Activated CD4-positive, alpha-beta T cell treated with anti-CD3 and anti-CD28 coated beads, Interleukin-2, Interleukin-6, amounts not matched to agents 100 ng/mL and 50 ng/mL, durations not matched to agents 16 hours and 8 hours (primary cell): ENCODE measurements at places on chromosomes 5 and 9.

DNA sequence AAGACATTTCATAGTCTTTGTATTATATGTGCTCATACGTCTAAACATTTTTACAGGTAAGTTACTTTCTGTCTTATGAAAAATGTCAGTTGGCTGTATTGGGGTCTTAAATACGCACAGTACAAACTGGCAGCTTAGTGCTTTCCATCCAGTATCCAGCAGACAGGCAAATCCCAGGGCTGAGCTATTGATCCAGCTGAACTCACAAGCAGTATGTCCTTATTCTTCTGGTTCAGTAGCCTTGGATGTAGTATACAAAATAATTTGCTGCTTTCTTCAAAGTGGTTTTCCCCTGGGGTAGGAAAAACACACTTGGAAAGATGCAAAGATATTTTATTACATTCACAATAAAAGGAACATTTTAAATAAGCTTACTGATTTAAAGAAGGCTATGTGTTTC is 617.2 kb downstream of the NR2F1-AS1 start:
- no peak for DNase-seq

DNA sequence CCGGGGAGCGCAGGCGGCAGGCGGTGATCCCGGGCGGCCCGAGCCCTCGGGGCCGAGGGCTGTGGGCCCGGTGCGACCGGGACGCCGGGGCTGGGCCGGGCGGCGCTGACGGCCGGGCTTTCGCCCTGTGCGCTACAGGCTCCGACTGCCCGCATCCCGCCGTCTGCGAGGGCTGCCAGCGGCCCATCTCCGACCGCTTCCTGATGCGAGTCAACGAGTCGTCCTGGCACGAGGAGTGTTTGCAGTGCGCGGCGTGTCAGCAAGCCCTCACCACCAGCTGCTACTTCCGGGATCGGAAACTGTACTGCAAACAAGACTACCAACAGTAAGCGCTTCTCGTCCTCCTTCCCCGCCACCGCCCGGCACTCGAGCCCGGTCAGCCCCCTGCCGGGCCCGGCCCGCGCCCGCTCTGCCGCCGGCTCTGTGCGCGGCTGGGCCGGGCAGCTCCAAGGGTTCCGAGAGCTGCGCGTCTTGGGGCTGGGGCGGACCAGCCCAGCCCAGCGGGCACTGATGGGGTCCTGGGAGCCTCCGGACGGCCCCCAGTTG is 1.6 kb downstream of the LMX1B start:
- peak; percentile 58 for DNase-seq

DNA sequence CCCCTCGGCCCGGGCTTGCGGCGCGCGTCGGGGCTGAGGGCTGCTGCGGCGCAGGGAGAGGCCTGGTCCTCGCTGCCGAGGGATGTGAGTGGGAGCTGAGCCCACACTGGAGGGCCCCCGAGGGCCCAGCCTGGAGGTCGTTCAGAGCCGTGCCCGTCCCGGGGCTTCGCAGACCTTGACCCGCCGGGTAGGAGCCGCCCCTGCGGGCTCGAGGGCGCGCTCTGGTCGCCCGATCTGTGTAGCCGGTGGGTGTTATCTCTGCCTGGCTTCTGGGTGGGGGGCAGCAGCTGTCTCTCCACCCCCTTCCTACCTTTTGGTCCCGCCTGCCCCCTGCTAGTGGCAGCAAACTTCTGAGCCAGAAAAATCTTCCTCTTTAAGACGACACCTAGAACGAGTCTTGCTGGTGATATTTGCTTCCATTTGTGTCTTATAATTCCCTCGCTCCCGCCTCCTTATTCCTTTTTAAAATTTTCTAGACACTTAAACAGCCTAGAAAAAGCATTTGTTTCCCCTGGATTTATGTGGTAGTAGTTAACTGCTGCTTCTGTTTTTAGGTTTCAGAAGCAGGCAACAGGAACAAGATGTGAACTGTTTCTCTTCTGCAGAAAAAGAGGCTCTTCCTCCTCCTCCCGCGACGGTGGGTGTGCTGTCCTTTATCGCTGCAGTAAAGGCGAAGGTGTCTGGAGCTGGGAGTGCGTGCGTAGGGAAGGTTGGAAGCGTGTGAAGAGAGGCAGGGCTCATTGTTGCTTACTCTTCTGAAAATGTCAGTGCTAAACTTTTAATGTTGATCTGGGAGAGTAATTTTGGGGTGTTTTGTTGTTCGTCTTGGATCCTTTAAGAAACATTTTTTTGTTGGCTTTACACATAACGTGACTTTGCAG is 554 bp downstream of the JAK2 start:
- peak; percentile 64 for DNase-seq

DNA sequence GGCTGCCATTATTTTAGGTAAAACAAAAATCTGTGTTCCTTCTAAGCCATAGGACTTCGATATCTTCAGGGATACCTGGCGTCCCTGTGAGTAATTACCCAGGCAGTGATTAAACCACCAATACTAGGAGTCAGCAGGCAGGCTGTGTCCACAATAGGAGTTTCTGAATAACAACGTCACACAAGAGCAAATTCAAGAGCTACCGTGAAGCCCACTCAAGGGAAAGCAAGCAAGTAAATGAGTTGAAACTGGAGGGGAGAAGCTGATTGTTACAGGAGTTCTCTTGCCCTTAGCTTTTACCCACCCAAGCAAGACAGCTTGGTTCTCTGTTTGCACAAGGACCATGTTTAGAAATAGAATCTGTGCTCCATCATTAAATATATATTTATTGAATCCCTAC is 50.8 kb downstream of the SEMA5A start:
- no peak for DNase-seq

GRCh38 chr9:34637356-34638137 is at the start of gene SIGMAR1:
Gene SIGMAR1, minus strand, starts transcription at chr9:34637787. Its CDS starts 90 bp downstream, at chr9:34637697.
- peak; percentile 97 for DNase-seq

- no peak for DNase-seq
Observed at GRCh38 chr5:3925022-3925421, 329.4 kb downstream of the IRX1 start.

DNA sequence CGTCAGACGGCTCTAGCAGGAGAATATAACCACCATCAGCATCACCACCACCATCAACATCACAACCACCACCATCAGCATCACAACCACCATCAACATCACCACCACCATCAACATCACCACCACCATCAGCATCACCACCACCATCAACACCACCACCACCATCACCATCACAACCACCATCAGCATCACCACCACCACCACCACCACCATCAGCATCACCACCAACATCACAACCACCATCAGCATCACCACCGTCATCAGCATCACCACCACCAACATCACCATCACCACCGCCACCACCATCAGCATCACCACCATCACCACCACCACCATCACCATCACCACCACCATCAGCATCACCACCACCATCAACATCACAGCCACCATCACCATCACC is 210.7 kb downstream of the C9orf50 start:
- DNase-seq, result no peak

DNA sequence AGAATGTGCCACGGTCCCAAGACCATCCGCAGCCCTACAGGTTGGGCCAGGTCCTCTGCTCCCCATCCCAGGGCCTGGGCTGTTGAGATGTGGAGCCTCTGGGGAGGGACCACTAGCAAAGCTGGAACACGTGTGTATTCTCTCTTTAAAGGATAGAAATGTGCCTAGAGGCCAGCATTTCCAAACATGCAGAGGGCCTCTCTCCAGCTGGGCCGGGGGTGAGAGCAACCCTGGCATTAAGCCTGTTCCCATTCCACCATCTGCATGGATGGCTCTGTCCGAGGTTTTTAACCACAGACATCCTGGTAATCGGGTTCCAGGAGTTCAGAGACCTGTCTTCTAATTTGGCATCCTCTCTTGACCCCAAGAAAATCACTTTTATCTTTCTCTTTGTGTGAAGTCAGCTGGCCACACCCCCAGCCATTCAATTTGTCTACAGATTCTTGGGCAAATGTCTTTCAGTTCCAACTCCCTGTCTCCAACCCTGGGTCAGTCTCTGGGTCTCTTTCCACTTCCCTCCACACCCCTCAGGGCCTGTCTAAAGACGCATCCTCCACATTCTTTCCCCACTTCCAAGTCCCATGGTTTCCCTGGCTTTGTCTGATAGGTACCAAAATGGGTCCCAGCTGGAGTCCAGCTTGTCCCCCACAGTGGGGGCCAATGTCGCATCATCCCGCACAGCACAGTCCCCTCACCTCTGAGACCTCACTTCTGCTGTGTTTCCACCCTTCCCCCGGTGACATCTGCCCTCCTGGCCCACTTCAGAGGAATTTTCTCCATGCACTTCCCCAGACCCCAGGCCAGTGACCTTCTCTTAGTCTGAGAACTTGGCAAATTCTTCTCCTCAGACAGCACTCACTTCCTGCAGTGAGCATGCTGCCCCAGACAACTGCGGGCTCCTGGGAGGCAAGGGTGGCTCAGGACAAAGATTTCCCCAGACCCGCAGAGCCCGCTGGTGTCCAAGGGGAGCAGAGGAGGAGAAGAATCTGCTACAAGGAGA is 56.8 kb downstream of the PTPDC1 start:
- DNase-seq, result no peak

DNA sequence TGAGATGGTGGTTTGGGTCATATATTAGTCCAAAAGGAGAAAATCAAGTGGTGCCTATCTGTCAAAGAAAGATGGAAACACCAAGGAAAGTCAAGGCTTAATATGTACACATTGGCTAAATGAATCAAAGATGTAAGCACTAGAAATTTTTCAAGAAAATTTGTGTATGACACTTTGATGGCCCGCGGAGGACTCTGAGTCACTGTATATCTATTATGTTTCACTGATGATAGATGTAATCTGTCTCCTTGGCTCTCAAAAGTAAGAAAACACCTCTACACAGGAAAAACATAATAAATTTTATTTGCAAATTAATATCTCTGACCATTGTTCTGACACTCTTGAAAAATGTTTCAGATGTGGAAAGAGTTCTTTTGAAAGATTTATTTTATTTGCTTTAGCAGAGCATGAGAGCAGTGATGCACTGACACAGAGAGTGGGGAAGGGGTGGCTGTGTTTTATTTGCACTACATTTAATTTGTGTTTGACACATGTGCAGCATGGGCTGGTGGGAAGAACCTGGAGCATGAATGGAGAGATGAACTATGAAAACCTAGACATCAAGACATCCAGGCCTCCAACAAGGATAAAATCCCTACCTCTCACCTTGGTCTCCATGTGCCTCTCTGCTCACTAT is 180.8 kb upstream of the GAS1 start:
- no peak for DNase-seq

- no peak for DNase-seq
Observed at GRCh38 chr5:33549982-33550567, 109.3 kb downstream of the TARS1 start.

GRCh38 chr9:28234133-28234893 is 661.0 kb upstream of the C9orf72 start:
- DNase-seq, result no peak

- peak; percentile 13 for DNase-seq
Observed at GRCh38 chr5:155767470-155767869, 559.5 kb upstream of the SGCD start.

- no peak for DNase-seq
Observed at GRCh38 chr9:137989156-137989555, 111.6 kb downstream of the CACNA1B start.

DNA sequence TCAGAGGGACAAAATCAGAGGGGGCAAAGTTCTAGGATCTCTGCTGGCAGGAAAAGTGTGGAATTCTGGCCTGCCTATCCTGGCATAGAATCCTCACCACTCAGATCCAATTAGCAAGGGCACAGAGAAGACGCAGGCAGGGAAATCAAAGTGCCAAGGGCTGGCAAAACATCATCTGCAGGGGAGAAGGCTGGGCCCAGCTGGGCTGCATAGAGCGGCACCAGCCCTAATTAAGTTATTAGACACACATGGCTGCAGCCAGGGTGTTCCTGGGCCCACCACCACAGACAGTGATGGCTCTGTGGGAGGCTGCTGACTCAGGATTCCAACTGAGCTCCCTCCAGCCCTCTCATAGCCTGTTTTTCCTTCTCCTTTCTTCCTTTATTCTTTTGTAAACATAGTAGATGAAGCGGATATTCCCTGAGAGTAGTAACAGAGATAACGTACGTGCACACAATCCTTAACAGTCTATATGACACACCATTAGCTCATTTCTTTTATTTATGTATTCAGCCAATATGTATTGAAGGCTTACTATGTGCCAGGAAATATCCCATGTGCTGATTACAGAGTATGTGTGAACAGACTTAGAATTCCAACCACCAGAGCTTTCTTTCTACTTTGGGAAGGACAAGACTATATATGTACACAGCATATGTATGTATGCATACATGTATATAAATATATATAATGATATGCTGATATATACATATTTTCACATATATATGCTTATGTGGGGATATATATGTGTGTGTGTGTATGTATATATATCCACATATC is 236.1 kb downstream of the ASTN2 start:
- DNase-seq, result no peak

DNA sequence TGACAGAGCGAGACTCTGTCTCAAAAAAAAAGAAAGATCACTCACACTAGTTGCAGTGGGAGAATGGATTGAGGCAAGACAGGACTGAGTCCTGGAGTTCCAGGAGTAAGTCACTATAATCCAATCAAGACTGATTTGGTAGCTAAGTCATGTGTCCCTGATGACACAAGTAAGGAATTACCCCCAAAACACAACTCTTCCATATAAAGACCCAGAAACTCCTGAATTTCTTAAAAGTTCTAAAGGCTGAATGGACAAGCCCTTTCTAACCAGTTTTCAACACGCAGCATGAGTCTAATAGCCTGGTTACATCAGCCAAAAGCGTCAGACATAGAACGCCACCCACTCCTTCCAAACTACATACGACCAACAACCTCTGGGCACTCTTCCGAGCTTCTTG is 2.5 kb downstream of the ZFP62 start:
- no peak for DNase-seq

DNA sequence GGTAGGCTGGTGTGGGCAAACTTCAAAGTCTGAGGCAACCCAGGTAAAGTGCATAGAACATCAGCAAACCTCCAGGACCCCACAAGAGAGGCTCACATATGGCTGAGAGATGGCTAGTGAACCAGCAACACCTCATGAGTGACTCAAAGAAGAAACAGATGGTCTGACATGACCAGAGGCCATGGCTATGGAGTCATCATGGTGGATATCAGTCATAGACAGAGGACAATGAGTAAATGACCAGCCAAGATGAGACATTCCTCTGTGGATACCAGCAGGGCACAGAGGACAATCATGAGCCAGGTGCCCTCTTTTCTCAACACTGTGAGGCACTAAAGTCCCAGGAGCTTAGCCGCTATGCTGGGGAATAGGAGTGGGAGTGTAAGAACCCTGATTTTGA is 180.8 kb downstream of the RASEF start:
- DNase-seq, result no peak

GRCh38 chr9:113796646-113797426 is 79.3 kb upstream of the ZNF618 start:
- no peak for DNase-seq

DNA sequence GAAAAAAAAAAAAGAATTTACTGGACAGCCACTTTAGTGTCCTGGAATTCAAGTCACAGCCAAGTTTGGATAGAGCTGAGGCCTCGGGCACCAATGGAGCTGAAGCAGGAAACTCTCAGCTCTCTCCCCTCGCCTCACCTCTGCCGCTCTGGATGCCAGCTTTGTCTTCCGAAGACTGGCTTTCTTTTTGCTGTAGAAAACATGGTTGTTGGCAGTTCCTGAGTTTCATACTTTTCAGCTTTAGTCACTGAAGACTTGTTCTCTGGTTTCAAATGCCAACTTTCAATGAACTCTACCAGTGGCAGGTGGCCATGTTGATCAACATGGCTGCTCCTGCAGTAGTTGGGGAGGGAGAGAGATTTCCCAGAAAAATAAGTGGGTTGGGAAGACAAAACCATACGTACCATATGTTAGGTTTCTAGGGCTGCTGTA is 142.2 kb downstream of the SNX18 start:
- no peak for DNase-seq

- DNase-seq, result no peak
Observed at GRCh38 chr9:32703635-32704034, 68.2 kb upstream of the TAF1L start.

- DNase-seq, result no peak
Observed at GRCh38 chr9:133340256-133340655, 4.3 kb upstream of the SURF6 start.

GRCh38 chr9:98778251-98778650 is 18.1 kb downstream of the ANKS6 start:
- no peak for DNase-seq
